Suppressor macrophage (primary cell): ENCODE measurements at places on chromosomes 11 and 22.
A peak's percentile ranks its signal among the peaks of the same experiment; 100 is the strongest.

GRCh38 chr11:44388828-44389657 is 79.1 kb upstream of the ALX4 start:
- DNase-seq: peak; percentile 42

- no peak for DNase-seq
Measured at GRCh38 chr22:24337894-24338645, 67.4 kb downstream of the SPECC1L start.

GRCh38 chr11:41461057-41461681 is 1.7 kb upstream of the LRRC4C start:
- peak; percentile 1 for DNase-seq

DNA sequence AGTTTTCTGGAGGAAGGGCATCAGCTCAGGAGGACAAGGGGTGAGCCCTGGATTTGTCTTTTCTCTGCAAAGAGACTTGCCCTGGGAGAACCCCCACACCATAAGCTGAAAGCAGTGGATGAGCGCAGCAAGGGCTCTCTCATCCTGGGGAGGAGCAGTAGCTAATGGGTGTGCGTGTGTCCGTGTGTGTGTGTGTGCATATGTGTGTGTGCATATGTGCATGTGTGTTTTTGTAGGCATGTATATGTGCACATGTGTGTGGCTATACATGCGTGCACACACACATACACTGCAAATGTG is 45.3 kb downstream of the SMIM38 start:
- no peak for DNase-seq

DNA sequence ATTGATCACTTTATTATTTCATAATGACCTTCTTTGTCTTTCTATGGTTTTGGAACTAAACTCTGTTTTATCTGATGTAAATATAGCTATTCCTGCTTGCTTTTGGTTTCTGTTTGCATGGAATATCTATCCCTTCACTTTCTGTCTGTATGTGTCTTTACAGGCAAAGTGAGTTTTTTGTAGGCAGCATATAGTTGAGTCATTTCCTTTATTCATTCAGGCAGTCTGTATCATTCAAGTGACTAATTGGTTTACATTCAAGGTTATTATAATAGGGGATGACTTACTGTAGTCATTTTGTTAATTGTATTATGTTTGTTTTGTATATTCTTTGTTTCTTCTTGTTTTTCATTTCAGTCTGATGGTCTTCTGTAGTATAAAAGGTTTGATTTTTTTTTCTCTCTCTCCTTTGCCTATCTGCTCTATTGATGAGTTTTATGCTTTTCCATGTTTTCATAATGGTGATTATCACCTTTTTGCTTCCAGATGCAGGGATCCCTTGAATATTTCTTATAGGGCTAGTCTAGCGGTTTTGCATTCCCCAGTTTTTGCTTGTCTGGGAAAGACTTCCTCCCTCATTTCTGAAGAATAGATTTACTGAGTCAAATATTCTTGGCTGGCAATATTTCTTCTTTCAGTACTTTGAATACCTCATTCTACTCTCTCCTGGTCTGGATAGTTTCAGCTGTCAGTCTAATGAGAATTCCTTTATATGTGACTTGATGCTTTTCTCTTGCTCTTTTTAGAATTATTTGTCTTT is 50.4 kb downstream of the GDPD4 start:
- no peak for DNase-seq

- DNase-seq: peak; percentile 81
Measured at GRCh38 chr11:44611687-44612434, 46.4 kb downstream of the CD82 start.

GRCh38 chr22:42418811-42419242 is 13.4 kb downstream of the NFAM1 start:
- DNase-seq: peak; percentile 80

DNA sequence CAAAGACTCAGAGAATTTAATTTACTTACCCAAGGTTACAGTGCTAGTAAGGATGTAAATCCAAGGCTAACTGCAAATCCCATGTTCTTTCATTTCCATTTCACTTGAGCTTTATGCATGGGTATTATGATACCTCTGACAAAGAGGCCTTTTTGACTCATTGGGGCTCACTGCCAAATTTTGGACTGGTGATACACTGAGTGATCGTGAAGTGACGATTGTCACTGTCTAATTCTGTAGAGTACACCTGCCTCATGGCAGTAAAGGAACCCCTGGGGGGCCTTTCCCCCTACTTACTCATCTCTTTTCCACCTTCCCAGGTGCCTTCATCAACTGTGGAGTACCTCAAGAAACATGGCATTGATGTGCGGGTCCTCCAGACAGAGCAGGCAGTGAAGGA is 50.9 kb downstream of the AAMDC start:
- DNase-seq: no peak

DNA sequence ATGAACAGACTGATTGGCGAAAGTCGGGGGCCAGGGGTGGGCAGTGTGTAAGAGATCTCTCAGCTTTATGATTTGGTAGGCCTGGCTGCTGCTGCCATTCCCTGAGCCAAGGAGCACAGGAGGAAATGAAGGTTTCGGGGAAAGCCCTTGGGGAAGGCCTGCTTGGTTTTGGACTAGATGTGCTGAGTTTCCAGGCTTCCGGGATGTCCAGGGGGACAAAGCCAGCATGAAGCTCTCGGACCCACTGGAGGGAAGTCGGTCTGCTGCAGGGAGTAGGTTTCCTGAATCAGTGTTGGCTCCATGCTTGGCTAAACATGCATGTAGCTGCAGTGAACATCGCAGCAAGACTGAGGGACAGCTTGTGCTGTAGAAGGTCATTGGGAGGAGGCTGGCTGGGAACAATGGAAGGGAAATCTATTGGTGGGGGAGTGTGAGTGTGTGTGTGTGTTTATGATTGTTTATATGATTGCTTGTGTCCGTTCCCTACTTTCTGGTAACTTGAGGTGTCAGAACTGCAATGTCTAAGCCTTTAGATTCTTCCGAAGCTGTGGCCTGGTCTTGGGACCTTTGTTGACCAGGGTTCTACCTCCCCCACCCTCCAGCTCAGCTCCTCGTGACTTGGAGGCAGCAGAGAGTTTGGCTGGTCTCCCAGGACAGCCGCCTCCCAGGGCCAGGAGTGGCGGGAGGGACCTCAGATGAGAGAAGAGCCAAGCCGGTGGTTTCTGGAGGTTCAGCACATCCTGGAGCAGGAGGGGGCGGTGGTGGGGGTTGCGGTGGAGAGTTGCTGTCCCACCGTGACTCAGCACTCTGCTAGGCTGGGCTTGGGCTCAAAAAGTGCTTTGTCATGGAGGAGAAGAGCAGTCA is 4.0 kb upstream of the FTH1 start:
- DNase-seq: peak; percentile 100
